Skeletal muscle cell (primary cell): ENCODE measurements at places on chromosomes 13 and 19.

DNA sequence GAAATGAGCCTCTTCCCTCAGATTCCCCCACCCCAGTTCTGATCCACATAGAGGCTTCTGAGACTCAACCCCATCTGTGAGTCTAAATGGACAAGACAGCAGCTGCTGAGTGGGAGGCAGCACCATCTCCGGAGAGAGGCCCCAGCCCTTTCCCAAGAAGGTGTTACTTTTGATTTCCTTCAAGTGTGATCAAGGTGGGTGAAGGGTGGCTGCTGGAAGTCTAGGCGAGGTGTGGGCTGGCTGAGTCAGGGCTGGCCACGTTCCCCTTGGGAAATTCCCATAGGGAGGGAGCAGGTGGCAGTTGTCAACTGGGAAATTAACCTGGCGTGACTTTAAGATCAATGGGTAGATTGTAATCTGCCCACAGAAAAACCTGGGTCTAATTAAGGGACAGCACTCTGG, 148.0 kb downstream of the FOXO1 start:
- no peak for DNase-seq

DNA sequence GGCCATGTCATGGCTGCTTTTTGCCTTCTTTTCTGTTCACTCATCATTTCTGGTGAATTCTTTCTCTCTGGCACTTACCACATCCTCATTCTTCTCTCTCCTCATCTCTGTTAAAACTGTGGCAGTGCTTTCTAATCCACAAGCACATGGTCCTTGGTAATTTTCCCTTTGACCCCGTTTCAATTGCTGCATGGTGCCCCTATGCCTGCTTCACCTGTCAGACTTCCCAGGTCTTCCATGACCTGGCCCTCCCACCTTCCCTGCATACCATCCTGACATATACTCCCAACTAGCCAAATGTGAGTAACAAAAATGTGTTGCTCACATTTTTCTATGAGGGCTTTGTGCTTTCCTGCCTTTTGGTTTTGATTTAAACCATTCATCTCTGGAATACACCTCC, 286.5 kb downstream of the MTUS2 start:
- no peak for DNase-seq

- no peak for DNase-seq
Observed at GRCh38 chr19:11434703-11435056, 241 bp downstream of the ODAD3 start.

DNA sequence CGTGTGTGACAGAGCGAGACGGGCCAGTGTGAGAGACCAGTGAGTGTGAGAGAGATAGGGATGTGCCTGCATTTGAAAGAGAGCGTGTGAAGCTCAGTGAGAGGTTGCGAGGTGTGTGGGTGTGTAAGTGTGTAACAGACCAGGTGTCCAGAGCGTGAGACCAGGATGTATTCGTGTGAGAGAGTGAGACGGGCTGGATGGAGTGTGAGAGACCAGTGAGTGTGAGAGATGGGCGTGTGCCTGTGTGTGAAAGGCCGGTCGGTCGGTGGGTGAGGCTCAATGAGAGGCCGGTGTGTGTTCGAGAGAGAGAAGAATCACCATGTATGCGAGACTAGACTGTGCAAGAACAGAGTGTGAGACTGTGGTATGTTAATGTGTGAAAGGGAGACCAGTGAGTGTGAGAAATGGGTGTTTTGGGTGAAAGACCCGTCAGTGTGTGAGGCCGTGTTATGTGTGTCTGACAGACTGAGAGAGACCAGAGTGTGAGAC, 679 bp downstream of the ZNF471 start:
- DNase-seq: no peak

DNA sequence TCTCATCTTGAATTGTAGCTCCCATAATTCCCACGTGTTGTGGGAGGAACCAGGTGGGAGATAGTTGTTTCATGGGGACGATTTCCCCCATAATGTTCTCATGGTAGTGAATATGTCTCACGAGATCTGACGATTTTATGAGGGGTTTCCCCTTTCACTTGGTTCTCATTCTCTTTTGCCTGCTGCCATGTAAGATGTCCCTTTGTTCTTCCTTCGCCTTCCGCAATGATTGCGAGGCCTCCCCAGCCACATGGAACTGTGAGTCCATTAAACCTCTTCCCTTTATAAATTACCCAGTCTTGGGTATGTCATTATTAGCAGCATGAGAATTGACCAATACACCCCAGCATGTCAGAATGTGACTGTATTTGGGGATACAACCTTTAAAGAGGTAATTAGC, 3.9 kb upstream of the FPR1 start:
- no peak for DNase-seq
